Right renal pelvis (tissue), 4 donors: ENCODE measurements at places on chromosomes 5 and 9.
A peak's percentile ranks its signal among the peaks of the same experiment; 100 is the strongest.

GRCh38 chr5:168156170-168156569 lies 135.3 kb upstream of the WWC1 start:
- DNase-seq: no peak

- no peak for DNase-seq
Observed at GRCh38 chr9:127445851-127446712, 5.1 kb downstream of the RPL12 start.

DNA sequence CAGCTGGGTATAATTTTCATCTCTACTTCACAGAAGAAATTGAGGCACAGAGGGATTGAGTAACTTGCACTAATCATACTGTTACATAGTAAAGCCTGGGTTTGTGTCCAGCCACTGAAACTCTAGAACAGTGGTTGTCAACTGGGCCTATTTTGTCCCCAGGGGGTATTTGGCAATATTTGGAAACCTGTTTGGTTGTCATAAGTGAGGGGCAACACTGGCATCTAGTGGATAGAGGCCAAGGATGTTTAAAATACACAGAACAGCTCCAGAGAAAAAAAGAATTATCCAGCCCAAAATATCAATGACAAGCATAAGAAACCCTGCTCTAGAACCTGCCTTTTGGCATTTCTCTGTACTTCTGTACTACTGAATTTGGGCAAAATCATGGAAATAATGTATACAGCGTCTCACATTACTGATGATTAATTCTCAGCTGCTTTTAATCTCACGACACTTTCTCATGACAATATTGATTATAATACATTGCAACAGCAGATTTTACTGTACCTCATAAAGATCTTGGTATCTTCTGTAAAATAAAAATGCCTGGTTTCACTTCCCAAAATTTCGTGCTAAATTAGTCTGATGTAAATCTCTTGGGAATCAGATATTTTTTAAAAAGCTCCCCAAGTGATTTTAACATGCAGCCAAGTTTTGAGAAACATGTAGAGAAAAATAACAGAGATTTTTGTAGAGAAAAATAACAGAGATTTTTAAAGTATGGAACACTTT lies 112.7 kb downstream of the RORB start:
- DNase-seq: no peak

GRCh38 chr5:163269624-163270023 lies 167.8 kb upstream of the CCNG1 start:
- DNase-seq: peak; percentile 3

DNA sequence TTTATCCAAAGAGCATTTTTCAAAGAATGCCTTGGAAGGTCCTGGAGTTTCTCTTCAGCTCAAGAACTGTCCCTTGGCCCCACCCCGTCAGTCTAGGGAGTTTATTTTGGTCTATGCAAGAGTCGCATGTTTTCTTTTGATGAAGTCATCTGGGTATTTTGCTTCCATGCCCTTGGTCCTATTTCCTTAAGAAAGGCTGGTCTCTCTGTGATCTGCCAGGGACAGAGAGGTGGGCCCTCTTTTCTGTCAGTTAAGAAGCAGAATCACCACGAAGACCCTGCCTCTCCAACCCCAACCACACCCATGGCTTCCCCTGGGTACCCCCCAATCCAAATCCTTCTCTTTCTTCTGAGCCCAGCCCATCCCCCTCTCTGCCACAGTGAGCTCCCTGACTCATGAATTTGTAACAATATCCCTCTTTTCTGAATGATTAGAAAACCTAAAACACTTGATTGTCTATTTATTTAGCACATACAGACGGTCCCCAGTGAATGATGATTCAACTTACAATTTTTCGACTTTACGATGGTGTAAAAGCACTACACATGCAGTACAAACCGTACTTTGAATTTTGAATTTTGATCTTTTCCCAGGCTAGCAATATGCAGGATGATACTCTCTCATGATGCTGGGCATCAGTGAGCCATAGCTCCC lies 163.5 kb upstream of the ADRA1B start:
- no peak for DNase-seq

- no peak for DNase-seq
Observed at GRCh38 chr9:108113596-108113995, 624.0 kb upstream of the KLF4 start.

DNA sequence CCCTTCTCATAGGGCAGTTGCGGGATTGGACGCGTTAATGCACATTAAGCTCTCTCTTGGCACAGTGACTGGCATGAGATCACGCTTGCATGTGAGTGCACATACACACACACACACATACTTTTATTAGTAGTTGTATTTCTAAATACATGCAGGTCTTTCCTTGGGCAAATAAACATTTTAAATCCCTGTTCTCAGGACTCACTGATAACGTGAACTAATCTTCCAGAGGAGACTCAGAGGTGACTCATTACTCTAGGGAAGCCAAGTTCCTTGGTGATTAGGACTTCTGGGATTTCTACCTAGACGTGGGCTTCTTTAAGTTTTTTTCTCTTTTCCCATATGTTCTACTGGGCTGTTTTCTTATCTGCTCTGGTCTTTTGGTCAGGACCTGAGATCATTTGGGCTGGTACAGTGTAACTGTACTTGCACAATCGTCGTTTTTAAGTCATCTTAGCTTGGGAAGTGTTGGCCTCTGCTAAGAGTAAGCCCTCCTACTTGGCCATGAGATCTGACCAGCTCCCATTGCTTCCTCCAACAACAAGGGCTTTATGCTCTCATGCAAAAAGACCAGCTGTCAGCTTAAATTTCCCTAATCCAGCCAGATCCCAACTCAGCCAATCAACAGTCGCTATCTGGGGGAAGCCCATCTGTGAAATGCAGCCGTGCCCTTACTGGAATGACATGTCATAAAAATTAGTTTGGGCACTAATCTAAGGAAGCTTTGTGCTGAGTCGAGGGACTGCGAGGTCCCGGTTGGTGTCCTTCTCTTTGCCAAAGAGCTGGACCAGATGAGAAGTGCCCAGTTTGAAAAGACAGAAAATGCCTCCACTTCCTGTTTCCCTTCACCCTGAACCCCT lies 176.4 kb upstream of the ANKRD55 start:
- no peak for DNase-seq

DNA sequence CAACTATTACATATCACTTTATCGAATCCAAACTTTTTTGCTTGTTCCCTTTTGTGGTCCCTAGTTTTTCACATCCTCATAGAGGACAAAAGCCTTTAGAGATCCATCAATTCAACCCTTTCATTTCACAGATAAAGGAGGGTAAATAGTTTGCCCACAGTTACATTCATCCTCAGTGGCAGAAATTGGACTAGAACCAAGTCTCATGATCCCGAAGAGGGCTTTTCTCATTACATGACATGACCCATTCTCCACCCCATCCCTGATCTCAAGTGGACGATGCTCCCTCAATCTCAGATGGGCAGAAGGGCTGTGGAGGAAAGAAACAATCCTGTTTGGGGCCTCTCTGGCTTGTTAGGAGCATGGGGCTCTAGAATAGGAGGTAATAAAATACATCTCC lies 23.1 kb downstream of the TICAM2 start:
- DNase-seq: no peak

DNA sequence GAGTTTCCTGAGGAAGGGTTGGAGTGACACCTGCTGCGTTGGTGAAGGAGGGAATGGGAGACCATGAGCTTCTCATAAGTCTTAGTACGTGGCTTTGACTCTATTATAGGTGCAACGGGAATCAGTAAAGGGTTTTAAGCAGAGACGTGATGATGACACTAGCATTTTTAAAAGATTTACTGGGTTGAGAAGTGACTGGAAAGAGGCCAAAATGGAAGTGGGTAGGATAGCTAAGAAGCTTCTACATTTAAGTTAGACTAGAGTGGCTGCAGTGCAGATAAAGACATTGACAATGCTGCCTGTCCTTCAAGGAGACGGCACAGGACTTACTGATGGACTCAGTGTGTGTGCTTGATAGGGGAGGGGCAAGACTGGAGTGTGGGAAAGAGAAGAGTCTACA lies 6.2 kb downstream of the GAPT start:
- no peak for DNase-seq

- DNase-seq: no peak
Observed at GRCh38 chr9:127783111-127784008, 2.5 kb upstream of the CDK9 start.

- DNase-seq: no peak
Observed at GRCh38 chr5:146025114-146025680, 80.2 kb downstream of the PLAC8L1 start.

GRCh38 chr9:89398621-89399020 lies 80.3 kb downstream of the SECISBP2 start:
- no peak for DNase-seq

GRCh38 chr9:99030610-99031109 lies 74.3 kb upstream of the TGFBR1 start:
- DNase-seq: no peak

- DNase-seq: no peak
Observed at GRCh38 chr9:37496020-37496419, 10.3 kb downstream of the POLR1E start.

DNA sequence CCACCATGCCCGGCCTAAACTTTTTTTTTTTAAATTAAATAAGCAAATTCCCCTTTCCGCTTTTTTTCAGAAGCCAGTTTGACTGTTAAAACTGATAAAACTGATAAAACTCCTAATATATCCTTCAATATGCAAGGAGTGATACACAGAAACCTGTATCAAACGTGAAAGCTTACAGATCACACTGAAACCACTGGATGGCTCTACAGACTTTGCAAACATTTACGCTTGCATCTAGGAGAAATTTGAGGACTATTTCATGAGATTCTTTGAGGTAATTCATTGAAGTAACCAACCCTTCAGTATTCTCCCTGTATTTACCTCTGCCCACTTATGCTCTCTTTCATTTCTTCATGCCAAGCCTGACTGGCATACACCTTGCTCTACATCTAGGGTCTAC lies 40.6 kb upstream of the CHD1 start:
- no peak for DNase-seq

DNA sequence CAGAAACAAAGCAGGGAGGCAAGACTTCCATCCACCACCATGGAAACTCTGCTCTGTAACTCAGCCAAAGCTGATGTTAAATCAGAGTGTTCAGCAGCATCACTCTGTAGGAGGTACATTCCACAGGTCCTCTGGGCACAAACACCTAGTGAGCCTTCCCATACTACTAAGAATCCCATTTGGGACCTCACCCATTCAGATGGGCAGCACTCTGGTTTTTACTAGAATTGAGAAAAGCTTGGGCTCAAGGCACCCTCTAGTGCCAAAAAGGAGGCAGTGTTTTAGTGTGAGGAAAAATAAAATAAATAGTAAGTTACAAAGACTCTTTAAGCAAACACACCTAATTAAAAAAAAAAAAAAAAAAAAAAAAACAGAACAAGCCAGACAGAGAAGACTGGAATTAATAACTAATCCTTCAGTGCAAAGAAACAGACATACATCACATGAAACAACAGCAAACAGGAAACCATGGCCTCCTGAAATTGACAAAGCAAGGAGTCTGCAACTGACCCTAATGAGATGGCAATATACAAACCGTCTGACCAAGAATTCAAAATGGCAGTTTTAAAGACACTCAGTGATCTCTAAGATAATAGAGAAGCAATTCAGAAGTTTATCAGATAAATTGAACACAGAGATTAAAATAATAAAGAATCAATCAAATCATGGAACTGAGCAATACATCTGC lies 159.5 kb downstream of the GNA14 start:
- DNase-seq: no peak

- no peak for DNase-seq
Observed at GRCh38 chr5:176873541-176874172, 25.5 kb downstream of the HK3 start.

DNA sequence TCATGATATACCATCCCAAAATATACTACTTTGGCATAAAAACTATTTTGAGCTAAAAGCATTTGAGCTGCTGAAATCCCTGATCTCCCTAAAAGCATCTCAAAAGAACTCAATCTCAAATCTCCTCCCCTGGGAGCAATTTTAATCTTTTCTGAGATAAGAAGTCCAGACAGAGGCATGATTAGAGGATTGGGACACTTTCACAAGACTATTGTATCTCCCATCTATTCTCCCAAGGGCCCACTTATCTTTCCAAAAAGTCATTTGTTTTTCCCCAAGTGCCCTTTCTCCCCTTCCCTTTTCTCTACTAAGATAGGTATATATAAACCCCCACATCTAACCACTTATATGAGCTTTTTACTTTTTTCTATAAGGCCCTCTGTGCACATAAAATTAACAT lies 79.7 kb downstream of the ALDH7A1 start:
- DNase-seq: no peak

DNA sequence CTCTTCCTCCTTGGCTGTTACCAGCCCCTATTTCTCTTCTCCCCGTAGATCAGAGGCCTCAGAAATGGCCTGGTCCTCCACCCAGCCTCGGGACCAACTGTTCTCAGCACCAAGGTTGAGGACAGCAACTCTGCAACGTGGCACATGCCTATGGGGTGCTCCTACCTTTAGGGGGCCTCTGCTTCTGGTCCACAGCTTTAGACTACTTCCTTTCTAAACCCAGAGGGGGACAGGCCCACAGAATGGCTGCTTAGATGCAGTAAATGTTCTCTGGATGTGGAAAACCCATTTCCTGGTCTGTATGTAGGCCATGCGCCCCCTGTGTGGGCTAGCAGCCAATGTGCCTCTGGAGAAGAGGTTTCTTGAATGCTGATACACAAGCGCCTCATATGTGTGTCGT lies 68.4 kb downstream of the NRG2 start:
- DNase-seq: no peak

- no peak for DNase-seq
Observed at GRCh38 chr5:31574772-31575171, 42.7 kb downstream of the C5orf22 start.

DNA sequence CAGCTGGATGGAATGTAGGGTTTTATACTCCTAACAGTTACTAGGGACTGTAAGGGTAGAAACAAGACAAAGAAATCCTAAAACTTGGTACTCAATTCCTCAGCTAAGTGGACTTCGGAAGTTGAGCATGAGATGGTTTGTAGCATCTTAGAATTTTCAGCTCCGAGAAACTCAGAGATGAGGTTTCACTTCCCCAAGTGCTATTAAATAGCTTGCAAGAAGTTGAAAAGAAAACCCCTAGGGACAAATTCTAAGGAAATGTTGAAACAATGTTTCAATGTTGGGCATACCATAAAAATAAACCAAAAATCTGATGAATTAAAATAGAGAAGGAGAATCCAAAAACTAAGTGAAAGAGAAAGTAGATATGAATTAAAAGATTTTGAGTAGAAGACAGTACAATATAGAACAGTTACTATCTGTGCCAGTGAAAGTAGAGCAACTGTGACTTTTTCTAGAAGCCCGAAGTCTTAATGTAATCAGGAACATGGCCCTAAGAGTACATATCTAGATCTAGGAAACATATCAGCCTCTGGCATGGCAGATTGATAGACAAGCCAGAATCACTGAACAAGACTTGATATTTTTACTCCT lies 308.6 kb upstream of the RGMB start:
- DNase-seq: no peak

DNA sequence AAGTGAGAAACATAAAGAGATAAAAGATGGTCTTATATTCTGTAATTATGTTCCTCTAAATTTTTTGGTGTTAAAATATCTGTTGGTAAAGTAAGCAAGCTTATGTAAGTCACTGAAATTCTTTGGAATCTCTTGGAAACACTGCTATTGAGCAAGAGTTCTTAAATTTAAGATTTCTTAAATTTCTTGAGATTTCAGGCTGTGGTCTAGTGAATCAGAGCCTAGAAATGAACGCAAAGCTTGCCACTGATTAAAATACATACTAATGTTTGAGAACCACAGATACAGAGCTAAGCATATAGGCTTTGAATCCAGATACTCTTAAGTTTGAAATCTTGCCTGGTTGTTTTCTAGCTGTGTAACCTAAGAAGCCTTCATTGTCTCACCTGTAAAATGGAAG lies 133.4 kb downstream of the TRPM3 start:
- no peak for DNase-seq

- no peak for DNase-seq
Observed at GRCh38 chr5:127386557-127386956, 96.0 kb downstream of the MEGF10 start.

- DNase-seq: no peak
Observed at GRCh38 chr5:157857816-157858526, 974 bp downstream of the CLINT1 start.
